ENCODE measurements at places on chromosomes 13 and 19.

- DNase-seq = peak; percentile 48
Measured at GRCh38 chr13:51534041-51534817, 50.0 kb upstream of the WDFY2 start.

DNA sequence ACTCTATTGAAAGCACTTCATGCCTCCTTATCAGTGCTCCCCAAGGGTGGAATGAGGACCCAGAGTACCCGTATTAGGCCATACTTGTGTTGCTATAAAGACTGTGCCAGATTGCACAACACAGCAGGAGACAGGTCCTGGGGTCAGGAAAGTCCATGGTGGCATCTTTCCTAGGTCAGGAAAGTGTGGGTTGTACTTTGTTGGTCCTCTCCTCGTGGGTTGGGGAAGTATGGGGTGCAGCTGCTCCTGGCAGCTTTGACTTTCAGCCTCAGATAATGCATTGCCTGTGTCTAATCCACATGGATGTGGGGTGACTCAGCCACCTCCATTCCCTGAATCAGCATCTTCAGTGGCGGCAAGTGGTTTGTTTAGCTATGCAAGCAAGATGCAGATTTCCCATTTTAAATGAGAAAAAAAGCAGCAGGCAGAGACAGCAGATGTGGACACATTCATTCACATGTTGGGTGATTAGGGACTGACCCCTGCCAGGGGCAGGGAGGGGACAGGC is 8.4 kb upstream of the CYP2B6 start:
- DNase-seq = peak; percentile 26

- DNase-seq = no peak
Measured at GRCh38 chr13:95385373-95385772, 84.1 kb upstream of the ABCC4 start.

DNA sequence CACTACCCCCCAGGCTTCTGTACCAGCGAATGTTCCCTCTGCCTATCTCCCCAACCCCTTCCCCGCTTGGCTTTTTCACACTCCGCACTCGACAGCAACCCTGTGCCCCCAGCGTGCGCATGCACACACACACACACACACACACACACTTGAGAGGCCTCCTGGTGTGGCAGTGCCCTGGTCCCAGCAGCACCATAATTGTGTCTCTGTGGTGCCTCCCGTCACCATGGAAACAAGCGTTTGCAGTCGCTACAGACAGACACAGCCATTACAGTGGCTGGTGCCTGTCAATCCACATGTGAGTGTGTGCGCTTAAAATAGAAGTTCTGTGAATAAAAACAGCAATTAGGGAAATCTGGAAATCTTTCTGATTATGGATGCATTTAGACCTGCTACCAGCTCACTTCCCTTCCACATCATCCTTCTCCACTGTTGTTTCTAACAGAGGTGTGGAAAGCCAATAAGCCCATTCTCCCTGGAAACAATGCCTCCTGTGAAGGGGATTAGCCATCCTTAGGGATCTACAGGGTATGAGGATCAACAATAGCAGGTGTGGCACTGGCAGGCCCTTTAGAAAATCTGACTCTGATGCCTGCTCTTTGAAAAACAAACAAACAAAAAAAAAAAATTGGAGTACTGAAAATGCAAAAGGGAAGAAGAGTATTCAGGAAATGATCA is 146.3 kb downstream of the DCLK1 start:
- DNase-seq = no peak

DNA sequence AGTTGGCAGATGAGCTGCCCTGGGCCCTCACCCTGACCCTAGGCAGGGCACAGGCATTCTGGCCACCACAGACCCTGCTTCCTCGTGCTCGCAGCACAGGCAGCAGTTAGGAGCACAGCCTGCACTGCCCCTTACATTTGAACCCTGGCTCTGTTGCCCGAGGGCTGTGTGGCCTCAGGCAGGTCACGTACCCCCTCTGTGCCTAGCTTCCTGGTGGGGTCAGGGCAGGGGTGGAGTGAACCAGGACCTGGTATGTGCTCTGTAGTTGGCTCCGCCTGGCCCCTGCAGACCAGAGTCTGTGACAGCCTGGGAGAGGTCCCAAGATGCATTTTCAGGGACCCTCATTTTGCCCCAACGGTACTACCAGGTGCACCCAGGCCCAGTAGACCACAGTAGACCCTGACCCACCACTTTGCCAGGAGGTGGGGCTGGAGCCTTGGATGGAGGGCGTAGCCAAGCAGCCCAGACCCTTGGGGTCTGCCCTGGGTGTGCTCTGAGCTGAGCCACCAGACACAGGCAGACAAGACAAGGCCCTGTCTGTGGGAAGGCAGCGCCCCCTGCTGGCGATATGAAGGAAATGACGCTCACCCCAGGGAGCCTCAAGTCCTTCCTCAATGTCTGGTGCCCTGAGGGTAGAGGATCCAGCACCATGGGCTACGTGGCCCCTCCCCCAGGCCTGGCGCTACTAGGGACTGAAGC is 9.1 kb downstream of the LYL1 start:
- DNase-seq = peak; percentile 78

Data from epithelial cell of esophagus (primary cell).